ENCODE measurements at places on chromosomes 6 and 20.

- no peak for DNase-seq
These were observed 344.9 kb upstream of the JAG1 start for GRCh38 chr20:11018668-11019170.

GRCh38 chr20:32153156-32153665, 43.7 kb downstream of the TM9SF4 start:
- no peak for DNase-seq

DNA sequence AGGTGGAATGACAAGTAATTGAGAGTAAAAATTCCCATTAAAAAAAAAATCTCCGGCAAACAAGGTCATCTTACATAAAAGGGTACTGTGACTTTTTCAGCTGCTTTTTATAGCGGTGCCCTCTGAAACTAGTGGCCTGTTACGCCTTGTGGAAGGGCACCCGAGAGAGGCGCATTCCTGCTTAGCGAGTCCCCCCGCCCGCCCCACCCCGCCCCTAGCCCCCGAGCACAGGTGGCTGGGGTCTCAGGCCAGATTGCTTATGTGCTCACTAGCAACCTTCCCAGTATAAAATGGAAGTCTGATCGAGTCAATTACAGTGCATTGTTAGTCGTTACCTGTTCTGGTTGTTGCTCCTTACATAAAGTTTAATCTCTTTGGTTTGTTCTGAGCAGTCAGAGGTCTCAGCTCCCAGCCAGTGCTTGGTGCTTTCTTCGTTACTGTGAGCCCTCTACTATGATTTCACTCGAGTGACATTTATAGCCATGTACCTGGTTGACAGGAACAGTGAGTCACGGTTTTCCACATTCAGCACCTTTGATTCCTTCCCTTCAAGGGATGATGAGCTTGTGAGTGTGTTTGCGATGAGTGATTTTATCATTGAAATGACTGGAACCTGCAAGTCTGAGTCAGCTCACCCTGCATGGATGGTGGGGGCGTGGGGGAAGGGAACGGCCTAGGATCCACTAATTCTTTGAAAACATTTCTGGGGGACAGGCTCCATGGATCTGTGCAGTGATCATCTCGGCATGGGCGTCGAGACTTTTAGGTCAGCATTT, 47.6 kb downstream of the ZDHHC14 start:
- no peak for DNase-seq

- no peak for DNase-seq
These were observed 37.4 kb upstream of the RPL7L1 start for GRCh38 chr6:42841844-42842584.

- DNase-seq: no peak
These were observed 6.2 kb downstream of the NPBWR2 start for GRCh38 chr20:64100946-64101688.

- DNase-seq: no peak
These were observed 72.9 kb downstream of the TSBP1 start for GRCh38 chr6:32298632-32299336.

DNA sequence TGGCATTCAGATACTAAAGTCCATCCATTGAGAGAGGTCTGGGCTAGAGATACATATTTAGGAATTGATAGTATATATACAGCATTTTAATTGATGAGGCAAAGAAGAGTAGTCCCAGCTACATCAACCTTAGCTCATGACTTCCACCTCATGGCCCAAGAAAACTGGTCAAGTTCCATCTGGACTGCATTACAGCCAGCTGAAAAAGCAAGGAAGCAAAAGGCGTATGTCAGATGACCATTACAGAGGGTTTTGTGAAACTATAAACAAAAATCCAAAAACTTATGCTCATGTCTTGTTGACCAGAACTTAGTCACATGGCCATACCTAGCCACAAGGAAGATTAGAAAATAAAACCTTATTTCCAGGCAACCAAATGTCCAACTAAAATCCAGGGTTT, 46.8 kb upstream of the RNF146 start:
- no peak for DNase-seq

DNA sequence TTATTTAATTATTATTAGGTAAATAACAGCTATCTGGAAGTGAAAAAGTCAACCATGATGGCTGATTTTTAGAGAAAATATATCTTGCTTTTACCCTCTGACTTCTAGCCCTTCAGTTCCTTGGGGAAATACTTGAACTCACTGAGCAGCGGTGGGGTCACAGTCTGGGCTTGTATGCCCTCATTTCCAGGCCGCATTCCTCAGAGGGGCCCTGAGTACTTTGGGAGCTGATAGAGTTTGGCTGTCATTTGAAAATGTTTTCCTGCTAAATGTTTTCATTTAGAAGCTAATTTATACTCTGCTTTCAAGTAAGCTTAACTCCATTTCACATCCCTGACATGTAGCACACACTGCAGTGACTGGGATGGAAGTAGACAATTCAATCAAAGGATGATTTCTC, 1028.5 kb downstream of the KIF16B start:
- DNase-seq: no peak

- DNase-seq: no peak
These were observed 18.7 kb downstream of the SRXN1 start for GRCh38 chr20:634148-634925.

GRCh38 chr6:155143578-155144106, 120.2 kb upstream of the CLDN20 start:
- no peak for DNase-seq

GRCh38 chr20:9149087-9149486, 80.2 kb downstream of the PLCB4 start:
- DNase-seq: no peak

DNA sequence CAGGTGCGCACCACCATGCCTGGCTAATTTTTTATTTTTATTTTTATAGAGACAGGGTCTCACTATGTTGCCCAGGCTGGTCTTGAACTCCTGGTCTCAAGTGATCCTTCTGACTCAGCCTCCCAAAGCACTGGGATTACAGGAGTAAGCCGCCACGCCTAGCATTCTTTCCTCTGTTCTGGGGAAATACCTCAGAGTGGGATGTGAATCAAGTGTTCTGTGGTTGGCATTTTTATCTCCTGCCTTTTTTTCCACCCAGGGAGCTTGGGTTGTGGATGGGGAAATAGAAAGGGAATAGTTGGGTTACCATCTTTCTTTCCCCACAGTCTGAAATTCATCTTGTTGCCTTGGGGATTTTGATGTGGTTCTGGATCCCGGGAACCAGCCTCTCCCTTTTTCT, 24.1 kb downstream of the TFAP2C start:
- DNase-seq: no peak

DNA sequence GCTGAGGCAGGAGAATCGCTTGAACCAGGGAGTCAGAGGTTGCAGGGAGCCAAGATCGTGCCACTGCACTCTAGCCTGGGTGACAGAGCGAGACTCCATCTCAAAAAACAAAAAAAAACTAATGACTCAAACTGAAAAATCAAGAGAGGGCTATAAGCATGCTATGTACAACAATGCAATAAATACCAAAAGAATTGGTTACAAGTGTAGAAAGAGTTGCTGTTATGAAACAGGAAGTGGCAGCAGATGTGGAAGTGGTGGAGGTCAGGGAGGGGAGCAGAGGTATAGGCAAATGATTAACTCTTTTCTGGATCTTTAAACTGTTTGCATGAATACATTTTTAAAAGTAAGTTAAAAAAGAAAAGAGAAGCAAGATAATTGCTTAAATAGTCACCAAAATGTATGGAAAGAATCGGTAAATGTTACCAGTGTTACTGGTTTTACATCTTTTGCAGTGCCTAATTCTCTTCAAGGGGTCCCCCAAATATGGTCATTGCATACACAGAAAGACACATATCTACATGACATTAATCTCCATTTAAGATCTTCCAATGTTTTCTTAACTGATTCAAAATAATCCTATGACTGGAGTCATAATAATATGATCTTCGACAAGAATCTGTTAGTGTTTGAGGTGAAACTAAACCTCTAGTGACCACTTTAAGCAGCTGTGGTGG, 15.0 kb downstream of the CALHM6 start:
- DNase-seq: no peak

- DNase-seq: no peak
These were observed 172.1 kb downstream of the MTFR2 start for GRCh38 chr6:136077834-136078576.

GRCh38 chr6:144478483-144478882, 193.3 kb downstream of the UTRN start:
- DNase-seq: no peak

DNA sequence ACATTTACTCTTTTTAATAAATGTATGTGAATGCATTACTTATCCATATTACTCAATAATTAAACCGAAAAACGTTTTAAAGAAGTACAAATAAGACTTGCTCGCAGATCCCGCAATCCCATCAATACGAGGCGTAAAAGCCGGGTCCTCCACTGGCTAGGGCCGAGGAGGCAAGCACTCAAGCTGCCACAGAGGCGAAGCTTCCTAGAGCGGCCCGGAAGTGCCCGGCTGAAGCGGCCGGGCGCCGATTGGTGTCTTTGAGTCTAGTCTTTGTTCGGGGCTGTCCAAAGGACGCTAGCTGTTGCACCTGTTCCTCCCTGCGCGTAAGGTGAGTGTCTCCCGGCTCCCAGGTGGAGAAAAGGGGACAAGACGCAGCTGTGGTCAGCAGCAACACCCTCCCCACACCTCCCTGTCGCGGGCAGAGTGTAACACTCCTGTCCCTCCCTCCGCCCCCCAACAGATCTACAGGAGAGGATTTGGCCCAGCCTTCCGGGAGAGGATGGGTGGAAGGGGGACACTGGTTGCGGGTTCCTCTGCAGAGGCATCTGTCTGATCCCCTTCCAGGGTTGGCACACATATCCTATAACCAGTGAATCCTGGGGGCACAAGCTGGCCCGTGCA, at the start of gene ZSCAN16:
ZSCAN16 (plus strand) TSS at position 260 of the 621 bp plus-strand sequence. CDS start 835 bp downstream, outside the sequence.
- DNase-seq: peak; percentile 80
